Muscle of back (tissue), 13 donors: ENCODE measurements at places on chromosomes 13 and 19. TPM values are rescaled to one million over a fixed set of nuclear protein-coding genes. Genes with fewer than 3 reads are reported as not detected.

TMPRSS9 gene
- polyA plus RNA-seq: 0.17 TPM

GRCh38 chr13:50882816-50883435 lies 26.7 kb upstream of the RNASEH2B start:
- no peak for DNase-seq

DNA sequence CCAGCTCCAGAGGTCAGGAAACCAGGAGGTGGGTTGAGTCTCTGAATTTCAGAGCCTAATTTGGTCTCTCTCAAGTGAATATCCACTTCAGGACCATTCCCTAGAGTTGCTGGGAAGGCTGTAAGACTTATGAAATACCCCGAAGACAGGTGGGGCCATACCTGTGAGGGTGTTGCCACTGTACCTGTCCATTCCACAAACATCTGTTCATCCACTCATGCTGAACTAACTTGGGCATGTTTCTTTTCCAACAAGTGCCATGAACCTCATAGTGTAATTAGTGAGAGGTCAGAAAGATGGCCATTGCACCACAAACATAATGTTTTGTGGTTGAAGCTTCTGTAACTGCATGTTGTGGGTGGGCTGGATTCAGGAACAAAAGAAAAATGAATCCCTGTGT lies 7.8 kb downstream of the ILF3 start:
- no peak for DNase-seq

DNA sequence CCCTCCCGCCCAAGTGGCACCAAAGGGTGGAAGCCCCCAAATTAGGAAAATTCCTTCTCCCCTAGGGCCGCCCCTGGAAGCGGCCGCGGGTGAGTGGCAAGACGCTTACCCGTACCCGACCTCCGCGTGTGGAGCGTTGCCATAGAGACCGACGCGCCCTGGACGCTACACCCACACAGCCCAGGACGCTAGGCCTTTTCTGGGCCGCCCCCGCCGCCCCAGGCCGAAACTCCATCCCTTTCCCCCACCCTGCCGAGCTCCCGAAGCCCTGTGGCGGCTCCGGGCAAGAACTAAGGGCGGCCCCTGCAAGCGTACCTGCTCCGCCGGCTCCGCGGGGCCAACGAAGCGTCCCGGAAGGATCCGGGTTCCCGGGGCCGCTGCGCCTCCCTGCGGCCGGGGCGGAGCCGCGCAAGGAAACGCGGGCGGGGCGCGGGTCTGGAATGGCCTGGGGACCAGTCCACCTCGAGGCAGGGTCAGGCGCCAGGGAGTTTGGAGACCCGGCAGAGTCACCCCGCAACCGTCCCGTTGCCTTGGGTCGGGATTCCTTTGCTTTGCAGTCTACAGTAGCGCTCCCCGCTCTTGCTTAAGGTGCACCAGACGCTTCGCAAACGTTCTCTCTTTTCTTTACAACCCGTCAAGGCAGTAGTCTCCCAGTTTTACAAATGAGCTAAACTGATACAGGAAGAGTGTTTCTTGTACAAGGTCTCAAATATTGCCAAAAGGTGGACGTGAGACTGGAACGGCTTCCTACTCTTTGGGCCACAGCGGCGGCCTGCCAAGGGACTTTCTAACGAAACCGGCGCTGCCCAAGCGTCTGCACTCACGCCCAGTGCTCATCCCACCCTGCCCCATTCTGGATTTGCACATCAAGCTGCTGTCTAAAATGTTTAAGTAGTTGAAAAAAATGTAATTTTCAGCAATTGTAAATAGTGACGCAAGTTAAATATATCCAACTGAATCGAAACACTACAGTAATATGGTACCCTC lies at the start of gene NEK5:
Gene NEK5, minus strand, starts transcription at position 360 of the 987 bp plus-strand sequence. CDS start 1,591 bp downstream, outside the sequence.
- DNase-seq: peak; percentile 67

DNA sequence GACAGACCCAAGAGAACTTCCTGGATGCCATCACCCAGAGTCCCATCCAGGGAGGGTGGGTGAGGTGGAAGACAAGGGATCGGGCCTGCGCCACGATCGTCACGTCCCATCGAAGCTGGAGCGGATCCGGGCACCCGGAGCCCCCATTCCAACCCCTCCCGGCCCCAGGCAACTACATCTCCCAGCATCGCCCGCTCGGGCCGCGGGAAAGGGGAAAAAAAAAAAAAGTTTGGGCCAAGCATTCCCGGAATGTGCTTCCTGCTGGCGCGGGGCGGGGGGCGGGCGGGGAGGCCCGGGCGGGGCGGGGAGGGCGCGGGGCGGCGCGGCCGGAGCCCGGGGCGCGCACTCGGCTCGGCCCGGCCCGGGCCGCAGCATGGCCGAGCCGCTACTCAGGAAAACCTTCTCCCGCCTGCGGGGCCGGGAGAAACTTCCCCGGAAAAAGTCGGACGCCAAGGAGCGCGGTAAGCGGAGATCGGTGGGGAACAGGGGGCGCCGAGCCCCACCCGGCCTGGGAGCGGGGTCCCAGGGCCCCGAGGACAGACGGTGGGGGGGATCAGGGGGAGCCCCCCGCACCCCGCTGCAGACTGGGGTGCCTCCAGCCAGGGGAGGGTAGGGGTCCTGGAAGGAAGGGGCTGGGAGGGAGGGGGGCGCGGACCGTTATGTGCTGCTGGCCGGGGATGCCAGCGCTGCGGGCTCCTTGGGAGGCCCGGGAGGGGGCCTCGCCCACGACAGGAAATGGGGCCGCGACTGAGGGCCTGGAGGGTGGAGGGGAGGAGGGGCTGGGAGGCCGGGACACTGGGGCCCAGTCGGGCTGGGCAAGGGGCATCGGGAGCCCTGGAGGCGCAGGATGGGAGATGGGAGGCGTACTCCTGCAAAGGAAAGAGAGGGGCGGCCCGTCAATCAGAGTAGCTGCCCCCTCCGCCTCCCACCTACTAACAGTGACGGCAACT lies at the start of gene SYDE1:
Gene SYDE1, plus strand, starts transcription at position 341 of the 950 bp plus-strand sequence. Its CDS starts 33 bp downstream, at position 374.
- peak; percentile 75 for DNase-seq

PSG11 gene
- polyA plus RNA-seq: 1.6 TPM

DNA sequence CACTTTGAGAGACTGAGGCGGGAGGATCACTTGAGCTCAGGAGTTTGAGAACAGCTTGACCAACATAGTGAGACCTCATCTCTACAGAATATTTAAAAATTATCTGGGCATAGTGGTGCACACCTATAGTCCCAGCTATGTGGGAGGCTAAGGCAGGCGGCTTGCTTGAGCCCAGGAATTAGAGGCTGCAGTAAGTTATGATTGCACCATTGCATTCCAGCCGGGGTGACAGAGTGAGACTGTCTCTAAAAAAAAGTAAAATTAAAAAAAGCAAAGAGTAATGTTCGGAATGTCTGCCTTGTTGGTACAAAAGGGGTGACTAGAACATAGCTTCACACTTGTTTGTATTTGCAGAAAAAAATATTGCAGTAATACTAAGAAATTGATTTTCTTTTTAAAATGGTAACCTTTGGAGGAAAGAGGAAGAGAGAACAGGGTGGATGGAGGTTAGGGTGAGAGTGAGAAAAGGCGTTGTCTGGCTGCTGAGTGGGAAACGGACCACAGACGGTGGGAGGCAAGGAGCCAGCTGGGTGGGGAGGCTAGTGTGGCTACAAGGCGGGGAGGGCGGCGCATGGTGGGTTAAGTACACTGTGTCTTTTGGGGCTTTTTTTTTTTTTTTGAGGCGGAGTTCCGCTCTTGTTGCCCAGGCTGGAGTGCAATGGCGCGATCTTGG lies 10.2 kb downstream of the PPP1R14A start:
- DNase-seq: no peak

DNA sequence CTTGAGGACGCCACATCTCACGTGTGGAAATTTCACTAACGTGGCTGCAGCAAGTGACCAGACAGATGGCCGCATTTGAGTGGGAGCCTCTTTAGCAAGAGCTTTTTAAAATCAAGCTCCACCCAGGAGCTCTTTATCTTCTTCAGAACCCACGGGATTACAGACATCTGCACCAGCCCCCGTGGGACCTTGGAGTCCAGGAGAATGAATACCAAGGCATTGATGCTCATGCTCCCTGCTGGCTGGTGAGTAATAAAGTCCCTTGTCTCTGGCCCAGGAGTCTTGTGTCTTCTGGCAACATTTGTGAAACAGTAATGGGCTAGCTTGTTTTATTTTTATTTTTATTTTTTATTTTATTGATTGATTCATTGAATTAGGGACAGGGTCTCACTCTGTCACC lies 64.4 kb downstream of the TRPM4 start:
- no peak for DNase-seq

DNA sequence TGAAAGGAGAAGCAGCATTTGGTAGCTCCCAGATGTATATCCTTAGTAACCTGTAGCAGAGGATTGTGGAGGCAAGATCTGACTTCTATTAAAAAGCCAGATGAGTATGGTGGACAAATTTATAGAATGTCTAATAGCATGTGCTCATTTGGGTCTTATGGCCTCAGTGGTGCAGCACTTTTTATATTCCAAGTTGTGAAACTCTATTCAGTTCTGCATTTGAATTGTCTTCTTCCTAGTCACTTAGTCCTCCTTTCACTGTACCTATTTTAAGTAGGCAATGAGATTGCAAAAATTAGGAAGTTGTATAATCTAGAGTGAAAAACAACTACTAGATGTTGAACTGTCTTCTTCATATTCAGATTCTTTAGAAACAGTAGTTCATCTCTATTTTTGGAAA lies 412.5 kb upstream of the PCDH9 start:
- no peak for DNase-seq

FAM83E gene
- polyA plus RNA-seq: 1.8 TPM

- DNase-seq: no peak
These were observed 24.1 kb upstream of the DLEU7 start for GRCh38 chr13:50867637-50867945.

- DNase-seq: no peak
These were observed 171.9 kb downstream of the TBC1D4 start for GRCh38 chr13:75309981-75310580.

SERPINE3 gene
- 0.14 TPM for polyA plus RNA-seq

DNA sequence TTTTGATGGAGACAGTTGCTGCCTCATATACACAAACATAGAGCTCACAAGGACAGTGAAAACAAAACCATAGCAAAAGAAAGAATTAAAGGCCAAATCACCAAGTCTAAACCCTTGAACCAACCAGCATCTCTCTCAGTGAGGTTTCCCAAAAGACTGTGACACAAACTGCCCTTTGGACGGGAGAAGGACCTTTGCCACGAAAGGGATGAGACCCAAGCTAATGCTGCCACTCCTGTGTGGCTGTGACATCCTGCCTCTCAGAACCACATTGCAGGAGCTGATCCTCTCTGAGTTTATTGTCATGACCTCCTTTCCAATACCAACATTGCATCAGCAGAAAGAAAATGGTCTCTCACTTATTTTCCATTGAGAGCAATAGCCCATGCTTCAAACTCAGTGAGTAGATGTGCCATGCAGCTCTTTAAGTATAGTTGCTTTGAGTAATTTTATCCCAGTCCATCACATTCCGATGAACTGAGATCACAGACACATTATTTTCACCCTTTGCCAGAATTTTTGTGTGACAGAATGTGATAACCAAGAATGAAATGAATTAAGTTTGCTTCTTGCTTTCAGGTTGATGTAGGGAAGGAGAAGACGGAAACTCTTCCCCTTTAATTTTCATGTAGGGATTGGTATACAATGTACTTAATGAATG lies 133.5 kb upstream of the IRS2 start:
- no peak for DNase-seq

B3GLCT gene
- 20.8 TPM for polyA plus RNA-seq

DNA sequence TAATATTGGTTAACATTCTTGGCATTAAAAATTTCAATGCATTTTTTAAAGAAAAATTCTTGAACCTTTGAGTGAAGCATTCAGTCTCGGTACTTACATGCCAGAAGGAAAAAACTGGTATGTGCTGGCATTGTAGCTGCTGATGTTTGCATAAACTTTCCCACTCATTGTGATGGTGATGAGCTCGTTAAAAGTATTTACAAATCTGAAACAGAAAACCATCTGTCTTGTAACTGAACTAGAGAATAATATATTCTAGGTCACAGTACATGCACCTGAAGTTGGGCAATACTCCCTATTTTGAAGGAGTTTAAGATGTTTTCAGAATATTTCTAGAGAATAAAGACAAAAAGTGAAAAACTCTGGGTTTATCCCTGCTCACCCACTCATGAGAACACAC lies 64.1 kb downstream of the SLC15A1 start:
- DNase-seq: no peak

DNA sequence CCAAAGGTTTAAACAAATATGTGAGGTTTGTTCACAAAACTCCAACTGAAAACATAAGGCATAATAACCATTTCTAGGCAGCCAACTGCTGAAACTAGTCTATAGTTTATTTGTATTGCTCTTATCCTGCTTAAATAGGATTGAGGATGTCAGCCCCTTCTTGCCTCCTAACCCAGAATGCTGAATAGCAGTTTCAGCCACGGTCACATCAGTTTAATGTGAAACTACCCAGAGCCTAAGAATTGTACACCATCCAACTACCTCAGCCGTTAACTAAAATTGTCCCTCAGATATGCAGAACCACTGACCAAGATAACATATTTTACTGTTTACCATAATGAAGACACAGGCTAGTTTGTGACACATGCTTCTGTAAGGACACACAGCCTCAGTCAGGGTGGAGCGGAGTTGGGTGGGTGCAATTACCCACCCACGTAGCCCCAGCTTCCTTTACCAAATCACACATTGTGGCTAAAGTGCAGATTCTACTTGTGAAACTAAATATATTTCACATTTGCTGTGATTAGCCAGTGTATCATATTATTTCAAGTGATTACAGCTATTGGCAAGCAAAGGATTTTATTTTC lies 259.9 kb downstream of the EFNB2 start:
- no peak for DNase-seq

- DNase-seq: no peak
These were observed 156.4 kb downstream of the KCTD15 start for GRCh38 chr19:33953023-33953422.
